B cell (primary cell): ENCODE measurements at places on chromosomes 11 and 22. TPM values are rescaled to one million over a fixed set of nuclear protein-coding genes. Genes with fewer than 3 reads are reported as not detected.

- DNase-seq: no peak
Observed at GRCh38 chr11:117673602-117674001, 123.4 kb downstream of the DSCAML1 start.

Gene GLYATL1
- not detected in 2 replicates for total RNA-seq

GRCh38 chr22:47533961-47534803 is 771.7 kb downstream of the TBC1D22A start:
- no peak for DNase-seq

GRCh38 chr22:49382451-49382735 is 445.3 kb downstream of the BRD1 start:
- DNase-seq: no peak

DNA sequence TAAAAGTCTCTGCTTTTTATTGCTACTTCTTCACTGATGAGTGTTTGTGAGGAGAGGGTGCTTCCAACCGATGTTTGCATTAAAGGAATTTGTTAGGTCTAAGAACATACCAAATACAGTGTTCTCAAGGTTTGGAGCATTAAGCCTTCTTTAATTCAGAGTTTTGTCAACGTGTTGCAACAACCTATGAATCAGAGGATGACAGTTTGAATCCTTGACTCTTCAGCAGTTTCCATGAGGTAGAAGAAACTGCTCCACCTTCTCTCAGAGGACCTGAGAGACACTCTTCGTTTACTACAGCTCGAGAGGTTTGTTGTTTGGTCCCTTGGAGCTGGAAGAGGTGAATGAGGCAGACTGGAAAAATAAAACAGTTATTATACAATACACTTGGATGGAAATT is 55.7 kb downstream of the NCAM1 start:
- DNase-seq: no peak
